ENCODE measurements at places on chromosomes 2 and 18.
A peak's percentile ranks its signal among the peaks of the same experiment; 100 is the strongest.

DNA sequence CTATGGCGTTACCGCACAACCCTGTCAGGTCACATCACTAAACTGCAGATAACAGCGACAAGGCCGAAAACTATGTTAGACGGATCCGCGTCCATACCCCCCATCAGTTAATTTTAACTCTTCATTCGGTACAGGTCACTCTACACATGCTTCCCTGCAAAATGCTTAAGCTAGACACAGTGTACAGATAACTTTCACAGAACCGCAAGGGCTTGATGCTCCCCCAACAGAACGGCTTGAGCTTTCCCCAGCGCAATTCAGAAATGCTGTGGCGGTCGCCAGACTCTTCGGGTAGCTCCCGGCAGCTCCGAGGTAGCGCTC, 283 bp upstream of the RBBP8 start:
- no peak for DNase-seq

DNA sequence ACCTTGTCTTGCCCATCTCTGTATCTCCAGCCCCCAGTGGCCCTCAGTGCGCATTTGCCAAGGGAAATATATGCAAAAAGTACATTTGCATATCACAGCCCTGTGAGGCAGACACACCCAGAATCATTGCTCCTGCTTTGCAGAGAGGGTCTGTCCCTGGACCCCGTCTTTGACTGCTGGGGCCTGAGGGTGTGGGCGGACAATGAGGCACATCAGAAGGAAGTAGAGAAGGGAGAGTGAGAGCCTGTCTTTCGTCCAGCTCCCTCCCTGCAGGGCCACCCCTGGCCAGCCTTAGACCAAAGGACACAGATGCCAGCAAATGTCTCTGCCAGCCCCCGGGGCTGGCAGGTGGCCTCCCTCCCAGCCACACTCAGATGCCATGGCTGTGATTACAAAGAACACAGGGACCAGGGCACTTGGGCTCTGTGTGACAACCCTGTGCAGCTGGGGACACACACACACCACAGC, 516.2 kb upstream of the MYT1L start:
- no peak for DNase-seq

DNA sequence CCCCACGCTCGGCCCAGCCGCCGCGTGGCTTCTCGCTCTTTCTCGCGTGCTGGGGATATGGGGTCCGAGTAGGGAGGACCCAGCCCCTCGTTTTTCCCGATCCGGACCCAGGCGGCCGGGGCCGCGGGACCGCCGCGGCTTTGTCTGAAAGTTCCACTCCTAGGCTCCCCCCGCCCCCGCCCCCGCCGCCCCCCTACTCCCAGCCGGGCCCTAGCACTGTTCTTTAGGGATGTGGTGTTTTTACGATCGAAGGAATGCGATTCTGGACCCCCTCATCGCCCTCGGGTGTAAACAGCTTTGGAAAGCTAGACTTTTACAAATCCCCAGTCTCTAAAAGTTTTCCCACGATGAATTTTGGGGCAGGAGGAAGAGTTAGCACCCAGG, 819 bp downstream of the TGIF1 start:
- DNase-seq, result no peak

- no peak for DNase-seq
Measured at GRCh38 chr18:50080316-50080715, 114.6 kb downstream of the MYO5B start.

DNA sequence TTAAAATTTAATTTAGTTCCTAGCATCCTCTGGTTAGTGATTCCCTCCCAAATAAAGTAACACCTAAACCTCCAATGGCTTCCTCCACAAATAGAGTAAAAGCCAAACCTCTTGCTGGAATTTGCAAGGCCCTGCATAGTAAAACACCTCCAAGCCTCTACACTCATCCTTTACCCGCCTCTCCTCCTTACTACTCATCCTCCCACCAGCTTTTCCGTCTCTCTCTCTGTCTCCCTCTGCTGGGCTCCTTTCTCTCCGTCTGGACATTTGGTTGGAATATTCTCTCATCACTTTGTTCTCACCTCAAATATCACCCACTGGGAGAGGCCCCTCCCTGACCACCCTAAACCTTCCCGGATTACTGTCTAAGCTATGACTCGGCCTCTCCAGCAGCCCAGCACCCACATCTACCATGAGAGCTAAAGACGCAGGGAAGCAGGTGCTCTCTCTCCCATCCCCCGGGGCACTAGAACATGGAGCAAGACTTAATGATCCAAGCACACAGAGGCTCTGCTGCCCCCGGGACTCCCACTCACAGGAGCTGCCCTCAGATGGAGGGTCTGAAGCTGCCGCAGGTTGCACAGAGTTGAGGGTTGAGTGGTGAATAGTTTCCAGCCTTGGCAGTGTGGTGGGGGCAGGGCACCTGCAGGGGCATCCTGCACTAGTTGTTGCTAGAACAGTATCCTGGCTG, 167.2 kb downstream of the FBXO15 start:
- DNase-seq, result no peak

DNA sequence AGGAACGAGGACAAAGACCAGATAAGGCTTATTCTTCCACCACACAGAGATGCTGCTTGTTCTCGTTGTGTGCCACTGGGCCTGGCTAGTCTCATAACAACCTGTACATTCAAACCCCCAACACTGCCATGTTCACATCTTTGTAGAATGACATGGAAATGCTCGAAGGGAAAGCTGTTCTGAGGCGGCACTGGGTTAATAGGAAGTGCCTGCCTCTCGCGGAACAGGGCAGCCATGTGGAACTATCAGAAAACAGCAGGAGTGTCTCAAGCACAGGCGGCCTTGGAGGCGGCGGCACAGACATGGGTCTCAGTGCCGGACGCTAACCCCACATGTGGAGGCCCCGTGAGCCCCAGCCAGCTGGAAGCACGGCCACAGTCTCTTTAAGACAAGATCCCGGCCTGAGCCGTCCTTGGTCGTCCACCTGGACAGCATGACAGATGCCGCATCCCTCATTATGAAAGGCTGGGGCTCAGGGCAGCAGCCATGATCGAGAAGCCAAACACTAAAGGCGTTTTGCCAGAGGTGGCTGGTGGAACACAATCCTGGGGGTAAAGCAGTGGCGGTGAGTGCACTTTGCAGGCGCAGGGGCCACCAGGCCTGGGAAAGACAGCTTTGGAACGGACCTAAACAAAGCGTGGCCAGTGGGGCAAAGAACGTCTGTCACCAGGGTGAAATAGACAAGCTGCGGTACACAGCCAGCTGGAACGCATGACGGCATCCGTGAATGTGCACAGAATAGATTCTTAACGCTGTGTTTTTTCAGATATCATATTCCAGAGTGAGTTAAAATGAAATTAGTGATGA, 161.0 kb downstream of the HDAC4 start:
- DNase-seq, result no peak

- no peak for DNase-seq
Measured at GRCh38 chr2:100993294-100993693, 8.8 kb upstream of the RPL31 start.

DNA sequence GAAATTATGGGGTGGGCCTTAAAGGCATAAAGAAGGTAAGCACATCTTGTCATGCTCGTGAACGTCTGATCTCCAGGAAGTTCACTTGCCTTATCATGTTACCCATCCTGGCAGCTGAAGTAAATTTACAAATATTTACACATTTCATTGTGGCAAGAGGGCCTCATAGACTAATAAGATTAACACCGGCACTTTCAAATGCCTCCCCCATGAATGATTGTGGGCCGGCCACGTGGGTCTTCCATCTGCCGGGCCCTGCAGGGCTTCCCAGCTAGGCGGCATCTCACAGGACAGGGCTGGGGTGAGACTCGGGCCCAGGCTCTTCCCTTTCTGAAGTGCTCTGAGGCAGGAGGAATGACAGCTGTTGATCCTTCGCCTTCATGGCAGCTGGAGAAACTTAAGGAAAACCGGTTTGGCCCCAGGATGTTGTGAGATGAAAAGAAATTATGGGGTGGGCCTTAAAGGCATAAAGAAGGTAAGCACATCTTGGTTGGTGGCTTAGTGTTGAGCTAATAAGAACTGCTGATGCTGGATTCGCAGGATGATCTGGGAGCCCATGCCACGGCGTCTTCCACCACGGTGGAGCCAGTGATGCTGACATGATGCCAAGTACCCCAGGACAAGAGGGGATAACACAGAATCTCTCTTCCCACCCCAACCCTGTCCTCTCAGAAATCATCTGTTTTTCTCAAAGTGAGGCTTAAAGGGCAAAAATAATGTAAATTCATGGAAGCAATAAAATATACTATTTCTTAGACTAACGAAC, 176.3 kb downstream of the SEPTIN10 start:
- no peak for DNase-seq

DNA sequence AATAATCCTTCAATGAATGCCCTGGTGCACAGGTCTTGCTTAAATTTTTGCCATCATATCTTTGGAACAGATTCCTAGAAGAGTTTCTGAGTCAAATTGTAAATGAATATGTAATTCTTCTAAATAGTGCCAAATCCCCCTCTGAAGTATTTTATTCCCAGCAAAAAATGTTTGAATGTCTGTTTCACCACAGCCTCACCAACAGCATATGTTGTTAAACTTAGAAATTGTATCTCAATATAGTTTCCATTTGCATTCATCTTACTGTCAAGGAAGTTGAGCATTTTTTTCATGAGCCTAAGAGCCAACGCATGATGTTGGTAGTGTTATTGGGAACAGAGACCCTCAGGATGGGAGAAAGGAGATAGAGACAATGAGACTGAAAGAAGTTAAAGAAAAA, 86.8 kb upstream of the IL1R2 start:
- no peak for DNase-seq

DNA sequence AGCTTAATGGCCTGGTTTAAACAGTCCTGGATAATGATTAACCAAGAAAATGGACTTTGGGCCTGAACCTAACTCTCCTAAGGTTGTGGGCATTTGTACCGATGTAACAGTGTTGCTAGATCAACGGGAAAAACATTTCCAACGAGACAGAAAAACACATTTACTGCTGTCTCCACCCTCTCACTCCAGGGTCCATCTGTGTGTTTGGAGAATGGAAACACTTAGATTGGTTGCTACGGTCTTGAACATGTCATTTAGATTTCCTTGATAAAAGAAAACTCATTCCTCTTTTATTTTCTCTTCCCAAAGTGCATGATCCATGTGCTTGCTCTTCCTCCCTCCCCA, 88.0 kb downstream of the SOCS6 start:
- no peak for DNase-seq

GRCh38 chr2:240134466-240134865, 1.6 kb downstream of the COPS9 start:
- DNase-seq, result no peak

GRCh38 chr18:582465-582864, 2.3 kb downstream of the CETN1 start:
- no peak for DNase-seq

DNA sequence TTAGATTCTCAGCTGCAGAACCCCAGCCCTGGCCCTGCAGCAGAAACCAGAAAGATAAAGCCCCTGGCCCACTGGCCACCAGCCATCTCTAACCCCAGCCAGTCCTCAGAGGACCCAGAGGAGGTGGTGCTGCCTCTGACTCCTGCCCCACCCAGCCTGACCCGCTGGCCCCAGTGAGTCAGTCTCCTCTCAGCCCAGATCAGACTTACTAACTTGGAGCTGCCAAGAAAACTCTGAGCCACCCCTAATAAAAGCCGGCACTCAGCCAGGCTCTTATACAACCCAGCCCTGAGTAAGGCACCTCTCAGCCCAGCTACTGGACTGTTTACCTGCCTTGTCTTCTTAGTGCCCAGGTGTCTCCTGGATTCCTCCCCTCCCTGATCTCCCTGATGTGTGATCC, 2.0 kb downstream of the SLC14A2 start:
- DNase-seq, result no peak

DNA sequence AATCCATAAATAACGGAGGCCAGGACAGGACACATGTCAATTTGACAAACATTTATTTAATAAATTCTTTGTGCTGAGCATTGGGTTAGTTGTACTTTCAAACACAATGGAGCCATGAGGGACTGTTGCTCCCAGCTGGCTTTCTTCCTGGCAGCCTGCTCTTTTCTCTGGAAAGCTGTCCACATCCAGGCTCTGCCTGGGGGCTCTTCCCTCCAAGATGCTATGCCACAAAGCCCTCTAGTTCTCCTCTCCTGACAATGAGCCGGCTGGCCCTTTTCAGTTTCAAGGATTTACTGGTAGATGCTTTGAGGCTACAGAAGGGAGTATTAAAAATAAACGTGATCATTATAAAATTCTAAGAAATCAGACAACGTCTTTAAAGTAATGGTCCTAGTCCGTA, 44.1 kb upstream of the SLC14A2 start:
- no peak for DNase-seq

GRCh38 chr2:230246206-230246605, 20.7 kb downstream of the SP140 start:
- DNase-seq, result no peak

DNA sequence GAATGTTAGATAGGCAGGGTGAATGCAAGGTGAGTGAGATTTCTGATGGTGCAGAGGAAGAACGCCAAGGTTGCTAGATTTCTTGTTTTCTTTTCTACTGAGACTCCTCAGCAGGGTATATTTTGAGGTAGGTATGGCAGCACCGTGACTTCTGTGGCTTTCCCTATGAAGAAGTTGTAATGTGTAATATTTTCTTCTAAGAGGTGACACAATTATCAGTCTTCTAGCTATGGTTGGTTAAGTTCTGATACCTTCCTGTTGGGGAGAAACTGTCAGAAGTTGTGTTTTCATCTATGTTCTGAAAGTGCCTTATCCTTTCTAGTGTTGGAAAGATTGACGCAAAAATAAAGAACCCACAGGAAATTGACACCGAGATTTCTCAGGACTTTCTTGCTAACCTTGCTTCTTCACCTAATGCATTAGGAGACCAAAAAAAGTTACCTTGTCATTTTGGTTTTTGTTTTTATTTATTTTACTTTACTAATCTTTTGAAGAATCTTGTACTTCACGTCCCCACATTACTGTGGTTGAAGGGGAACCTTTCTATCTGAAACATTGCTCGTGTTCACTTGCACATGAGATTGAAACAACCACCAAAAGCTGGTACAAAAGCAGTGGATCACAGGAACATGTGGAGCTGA, 11.9 kb downstream of the IL18R1 start:
- no peak for DNase-seq

DNA sequence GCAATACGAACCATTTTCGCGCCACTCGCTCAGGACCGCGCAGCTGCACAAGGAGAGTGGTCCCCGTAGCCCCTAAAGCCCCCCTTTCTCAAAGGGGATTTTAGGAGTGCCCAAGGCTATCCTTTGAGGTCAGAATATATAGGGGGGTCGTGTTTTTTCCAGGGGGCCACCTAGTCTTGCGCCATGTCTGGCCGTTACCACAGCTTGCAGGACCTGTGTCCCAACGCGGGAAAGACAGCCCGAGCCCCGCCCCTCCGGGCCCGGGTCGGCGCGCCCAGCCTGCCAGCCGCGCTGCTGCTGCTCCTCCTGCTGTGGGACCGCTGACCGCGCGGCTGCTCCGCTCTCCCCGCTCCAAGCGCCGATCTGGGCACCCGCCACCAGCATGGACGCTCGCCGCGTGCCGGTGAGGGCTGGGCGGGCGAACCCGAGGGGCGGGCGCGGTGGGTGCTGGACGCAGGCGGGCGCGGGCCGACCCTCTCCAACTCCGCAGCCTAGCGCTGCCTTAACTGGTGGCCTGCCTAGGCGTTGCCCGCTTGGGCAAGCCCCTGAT, at the start of gene CDCA7:
Gene CDCA7 (plus strand): TSS at position 291 of the 550 bp plus-strand sequence. CDS start 92 bp downstream, at position 383.
- DNase-seq, result peak; percentile 85
